Stimulated activated CD8-positive, alpha-beta memory T cell treated with anti-CD3 and anti-CD28 coated beads, Interleukin-7, amount 100 ng/mL, for 1 hour (primary cell): ENCODE measurements at places on chromosomes 5 and 9.

DNA sequence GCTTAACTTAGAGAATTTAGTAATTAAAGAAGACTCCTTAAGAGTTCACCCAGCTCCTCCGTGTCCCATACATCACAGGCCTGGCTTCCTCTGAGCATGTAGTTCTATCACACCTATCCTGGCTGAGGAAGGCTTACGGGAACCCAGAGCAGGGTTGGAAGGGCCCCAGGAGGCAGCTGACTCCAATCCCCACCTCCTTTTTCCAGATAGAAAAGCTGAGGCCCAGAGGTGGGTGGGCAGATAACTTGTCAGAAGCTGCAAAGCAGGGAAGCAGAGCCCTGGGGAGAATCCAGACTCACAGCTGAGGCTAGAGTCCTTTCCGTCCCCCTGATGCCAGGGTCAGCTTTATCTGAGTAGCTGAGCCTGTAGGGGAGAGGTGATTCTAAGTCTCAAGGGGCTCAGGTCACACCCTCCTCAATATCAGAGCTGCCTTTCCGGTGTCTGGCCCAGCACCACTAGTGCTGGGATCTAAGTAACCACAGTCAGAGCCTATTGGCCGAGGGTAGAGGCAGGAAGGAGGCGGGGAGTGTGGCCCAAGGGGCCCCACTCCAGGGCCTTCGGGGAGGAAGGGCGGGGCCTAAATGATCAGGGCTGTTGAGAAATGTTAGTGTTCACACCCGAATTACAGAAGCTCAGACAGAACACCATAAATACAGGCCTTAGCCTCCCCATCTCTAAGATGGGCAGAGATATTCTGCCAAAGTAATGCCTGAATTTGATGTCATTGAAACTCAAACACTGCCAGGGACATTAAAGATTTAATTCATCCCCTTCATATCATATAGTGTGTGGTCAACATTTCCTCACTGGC, 9.9 kb downstream of the CCDC69 start:
- peak; percentile 67 for DNase-seq

DNA sequence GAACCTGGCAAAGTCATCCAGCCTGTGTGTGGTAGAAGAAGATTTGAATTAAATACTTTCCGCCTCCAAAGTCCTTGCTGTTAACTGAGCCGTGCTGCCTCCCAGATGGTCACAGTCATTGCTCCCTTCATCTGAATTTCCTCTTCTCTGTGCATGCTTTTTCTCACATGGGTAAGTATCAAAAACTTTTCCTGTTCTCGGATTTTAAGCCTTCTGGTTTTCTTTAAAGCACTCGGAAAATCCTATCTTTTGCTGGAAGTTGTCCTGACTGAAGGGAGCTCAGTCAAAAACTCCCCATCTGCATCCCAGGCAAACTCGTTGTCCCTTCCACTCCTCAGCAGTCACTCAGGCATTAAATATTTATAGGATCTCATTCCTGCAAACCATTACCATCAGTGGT, 290.0 kb upstream of the PIK3R1 start:
- DNase-seq: no peak

DNA sequence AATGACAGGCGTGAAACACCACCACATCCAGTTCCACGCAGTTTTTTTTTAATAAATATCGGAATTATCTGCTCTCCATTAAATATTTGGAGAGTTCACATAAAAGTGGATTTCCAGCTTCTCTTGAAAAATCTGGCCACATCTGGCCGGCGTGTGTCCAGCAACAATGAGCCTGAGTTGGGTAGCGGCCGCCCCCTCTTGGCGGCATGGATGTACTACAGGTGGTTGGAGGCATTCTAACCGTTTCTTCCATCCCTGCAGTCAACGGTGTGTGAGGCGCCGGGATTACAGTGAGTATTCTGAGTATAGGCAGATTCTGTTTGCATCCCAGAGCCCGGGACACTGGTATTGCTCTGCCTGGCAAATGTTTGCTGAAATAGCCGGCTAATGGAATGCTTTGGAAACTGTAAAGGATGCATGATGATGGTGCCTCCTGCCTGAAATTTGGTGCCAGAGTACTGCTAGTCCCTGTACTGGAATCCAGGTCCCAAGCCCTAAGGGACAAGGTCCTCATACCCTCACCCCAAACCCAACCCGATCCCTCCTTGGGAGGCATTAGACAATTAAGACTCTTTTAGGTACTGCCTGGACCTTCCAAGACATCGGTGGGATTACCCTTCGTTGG, 13.6 kb upstream of the GM2A start:
- no peak for DNase-seq

DNA sequence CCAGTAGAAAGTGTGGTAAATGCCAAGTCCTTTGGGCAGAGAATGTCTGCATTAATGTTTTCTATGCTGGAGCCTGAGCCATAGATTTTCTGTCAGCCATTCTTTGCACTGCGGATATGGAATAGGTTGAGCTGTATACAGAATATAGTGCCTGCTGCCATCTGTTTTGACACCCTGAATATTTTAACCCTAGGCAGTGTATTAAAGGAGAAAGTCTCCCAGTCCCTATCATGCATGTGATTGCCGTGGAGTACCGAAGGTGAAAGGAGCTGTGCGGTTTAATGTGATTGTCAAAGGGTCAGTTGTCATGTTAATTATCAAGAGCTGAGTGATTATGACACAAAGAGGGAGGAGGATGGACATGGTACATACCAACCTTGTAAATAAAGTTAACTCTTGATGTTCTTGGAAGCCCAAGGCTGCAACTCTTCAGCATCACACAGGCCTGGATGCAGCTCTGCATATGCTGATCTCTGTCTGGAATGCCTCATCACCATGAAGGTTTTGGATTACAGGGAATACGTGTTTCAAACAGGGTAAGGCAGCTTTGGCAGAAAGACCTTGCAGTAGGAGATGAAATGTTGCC, 247.1 kb upstream of the ELAVL2 start:
- no peak for DNase-seq

DNA sequence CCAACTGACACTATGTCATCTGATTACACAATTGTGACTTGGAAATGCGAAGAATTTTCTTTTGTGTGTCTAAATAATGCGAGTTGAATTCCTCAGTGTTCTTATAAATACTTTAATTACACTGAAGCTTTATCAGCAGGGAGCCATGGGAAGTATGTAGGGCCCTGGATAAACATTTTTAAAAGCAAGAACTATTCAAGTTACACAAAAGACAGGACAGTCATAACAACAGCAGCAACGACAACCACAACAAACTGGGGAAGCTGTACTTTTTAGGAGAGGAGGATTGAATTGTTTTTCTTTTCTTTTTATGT, 250.3 kb upstream of the ZNF608 start:
- no peak for DNase-seq

DNA sequence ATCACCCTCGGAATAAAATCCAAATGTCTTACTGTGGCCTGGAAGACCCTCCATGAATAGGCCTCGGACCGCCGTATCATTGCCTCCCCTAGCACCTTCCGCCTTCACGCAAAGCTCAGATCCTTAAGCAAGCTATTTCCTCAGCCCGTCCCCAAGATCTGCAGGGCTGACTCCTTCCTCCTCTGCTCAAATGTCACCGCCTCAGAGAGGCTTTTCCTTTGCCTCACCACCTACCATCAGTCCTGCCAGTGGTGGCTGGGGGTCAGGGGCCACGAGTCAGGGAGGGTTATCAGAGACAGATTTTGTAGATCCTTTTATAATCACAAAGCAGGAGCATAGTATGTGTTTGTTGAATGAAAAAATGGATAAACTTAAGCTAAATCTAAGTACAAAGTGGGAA, 74.4 kb upstream of the KIF2A start:
- no peak for DNase-seq

DNA sequence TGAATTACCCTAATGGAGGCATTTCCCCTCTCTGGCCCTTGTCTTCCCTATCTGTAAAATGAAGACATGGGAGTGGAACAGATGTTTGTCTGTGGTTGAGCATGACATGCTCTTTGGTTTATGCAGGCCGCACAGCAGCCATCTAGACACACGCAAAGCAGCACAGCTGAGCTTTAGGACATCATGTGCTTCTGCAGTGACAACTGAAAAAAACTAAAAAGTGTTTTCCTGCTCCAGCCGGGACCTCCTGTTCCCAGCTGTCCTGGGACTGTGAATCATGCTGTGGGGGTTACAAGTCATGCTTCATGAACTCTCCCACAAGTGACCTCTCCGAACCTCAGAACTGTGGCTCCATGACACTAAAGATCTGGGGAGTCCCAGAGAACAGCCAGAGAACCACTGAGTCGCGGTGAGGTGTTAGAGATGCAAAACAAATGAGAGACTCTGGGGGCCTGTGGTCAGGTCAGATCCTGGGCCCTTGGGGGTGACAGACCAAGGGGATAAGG, 1.7 kb downstream of the SMIM3 start:
- DNase-seq: no peak

GRCh38 chr5:136639616-136640015, 274.3 kb upstream of the TRPC7 start:
- DNase-seq: no peak

- no peak for DNase-seq
Observed at GRCh38 chr5:95153511-95153910, 131.4 kb downstream of the MCTP1 start.

DNA sequence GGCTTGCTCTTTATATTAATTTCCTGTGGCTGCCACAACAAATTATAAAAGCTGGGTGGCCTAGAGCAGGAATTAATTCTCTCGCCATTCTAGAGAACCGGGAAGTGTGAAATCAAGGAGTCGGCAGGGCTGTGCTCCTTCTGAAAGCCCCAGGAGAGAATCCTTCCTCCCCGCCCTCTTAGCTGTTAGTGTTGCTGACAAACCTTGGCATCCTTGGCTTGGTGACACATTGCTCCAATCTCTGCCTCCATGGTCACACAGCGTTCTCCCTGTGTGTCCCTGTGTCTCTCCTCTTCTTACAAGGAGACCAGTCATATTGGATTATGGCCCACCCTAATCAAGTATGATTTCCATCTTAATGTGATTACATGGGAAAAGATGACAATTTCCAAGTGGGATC, 55.9 kb upstream of the NEURL1B start:
- DNase-seq: no peak

DNA sequence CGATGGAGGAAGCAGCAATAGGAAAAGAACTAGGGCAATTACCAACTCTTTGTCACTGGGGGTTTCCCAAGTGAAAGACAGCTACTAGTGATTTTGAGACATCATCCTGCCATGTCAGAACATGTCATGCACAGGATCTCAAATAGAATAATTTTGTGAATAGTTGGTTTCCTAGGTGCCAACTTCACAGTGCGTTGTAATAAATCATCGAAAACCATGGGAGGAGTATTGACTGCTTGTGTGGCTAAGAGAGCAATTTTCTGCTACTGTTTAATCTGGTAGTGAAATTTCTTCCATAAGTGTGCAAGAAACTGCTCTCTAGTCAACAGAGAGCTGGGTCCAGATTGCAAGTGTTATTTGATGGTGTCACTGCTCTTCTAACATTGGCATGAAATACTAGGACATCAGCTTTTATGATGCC, 168.6 kb downstream of the NNT start:
- no peak for DNase-seq

DNA sequence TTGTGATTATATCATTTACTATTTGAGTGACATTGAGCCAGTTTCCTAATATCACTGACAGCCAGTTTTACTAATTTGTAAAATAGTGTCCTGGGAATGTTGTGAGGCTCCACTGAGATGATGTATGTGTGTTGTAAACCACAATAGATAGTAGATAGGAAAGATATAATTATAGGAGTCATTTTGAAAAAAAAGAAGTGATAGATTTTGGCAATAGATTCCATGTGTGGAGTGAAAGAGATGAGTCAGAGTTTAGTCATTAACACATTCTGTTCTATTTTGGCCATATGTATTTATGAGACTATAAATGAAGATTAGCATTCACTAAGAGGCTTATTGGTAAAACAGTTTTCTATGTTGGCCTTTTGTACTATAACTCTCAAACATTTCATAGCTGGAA, 388.2 kb downstream of the FAM170A start:
- DNase-seq: no peak

- no peak for DNase-seq
Observed at GRCh38 chr9:91161465-91162300, 200.0 kb downstream of the AUH start.

DNA sequence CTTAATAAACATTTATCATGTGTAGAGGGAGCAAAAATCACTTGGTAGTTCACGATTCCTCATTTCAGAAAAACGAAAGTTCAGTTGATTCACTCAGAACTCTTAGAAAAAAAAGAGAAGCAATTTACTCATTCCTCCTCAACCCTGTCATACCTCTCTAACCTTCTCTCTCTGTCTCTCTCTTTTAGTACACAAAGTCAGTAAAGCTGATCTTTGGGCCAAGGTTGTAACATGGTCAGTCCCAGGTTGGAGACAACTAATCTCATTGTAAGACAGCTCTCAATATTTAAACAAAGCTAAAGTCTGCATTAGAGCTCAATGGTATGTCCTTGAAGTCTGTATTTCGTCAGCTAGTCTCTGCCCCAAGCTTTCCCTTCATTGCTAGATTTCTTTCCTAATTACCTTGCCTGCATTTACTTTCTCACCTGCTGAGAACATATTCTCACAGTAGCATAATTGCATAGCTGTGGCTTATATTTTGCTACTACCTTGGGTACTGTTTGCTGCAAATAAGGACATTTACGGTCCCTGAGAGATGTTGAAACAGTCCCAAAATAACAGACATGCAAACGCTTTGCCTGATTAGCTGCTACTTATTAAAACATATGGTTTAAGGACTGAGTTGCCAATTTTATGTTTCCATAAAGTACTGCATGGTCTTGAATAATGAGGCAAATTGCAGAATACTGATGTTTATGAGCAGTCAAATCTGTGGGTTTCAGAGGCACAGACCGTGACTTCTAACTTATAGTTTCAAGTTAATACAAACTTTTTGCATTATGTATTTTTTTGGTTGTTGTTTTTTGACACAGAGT, 138.3 kb downstream of the GPBP1 start:
- no peak for DNase-seq

- no peak for DNase-seq
Observed at GRCh38 chr5:139985733-139986132, 57.4 kb downstream of the NRG2 start.

DNA sequence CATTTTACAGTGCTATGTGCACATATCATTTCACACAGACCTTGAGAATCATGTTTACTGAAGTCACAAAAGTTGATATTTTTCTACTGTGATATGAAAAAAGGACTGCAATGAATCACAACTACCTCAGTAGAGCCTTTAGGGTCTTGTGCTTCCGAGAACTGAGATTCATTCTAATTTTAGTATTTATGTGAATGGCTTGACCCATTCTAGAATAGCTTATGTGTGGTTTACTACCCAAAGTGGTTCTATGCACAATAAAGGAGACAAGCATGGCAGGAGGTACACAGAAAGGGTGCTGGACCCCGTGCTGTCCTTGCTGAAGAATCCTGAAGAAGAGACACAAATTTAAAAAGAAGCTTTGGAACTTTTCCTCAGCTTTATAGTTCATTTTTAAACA, 28.2 kb downstream of the MEF2C start:
- no peak for DNase-seq

DNA sequence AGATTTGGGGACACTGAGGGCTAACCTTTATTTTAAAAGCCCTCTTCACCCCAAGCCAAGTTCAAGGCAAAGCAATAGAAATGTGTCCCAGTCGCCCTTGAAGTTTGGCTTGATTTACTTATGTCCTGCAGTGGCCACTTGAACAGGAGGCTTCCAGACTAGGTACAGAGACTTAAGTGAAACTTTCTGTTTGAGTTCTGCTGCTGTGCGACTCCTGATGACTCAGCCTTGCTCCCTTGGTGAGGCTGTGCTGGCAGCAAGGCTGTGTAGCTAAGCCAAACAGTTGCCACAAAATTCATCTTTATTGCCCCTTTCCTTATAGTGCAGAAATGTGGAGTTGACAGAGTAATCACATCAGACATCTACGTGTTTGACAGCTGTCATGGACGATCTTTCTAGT, 68.8 kb upstream of the NTRK2 start:
- no peak for DNase-seq

- DNase-seq: no peak
Observed at GRCh38 chr5:99169309-99169708, 240.5 kb upstream of the CHD1 start.
